HFF-Myc (cell line): ENCODE measurements at places on chromosomes 3 and 15.

GRCh38 chr15:79168922-79169456, 78.4 kb upstream of the RASGRF1 start:
- DNase-seq, result no peak

DNA sequence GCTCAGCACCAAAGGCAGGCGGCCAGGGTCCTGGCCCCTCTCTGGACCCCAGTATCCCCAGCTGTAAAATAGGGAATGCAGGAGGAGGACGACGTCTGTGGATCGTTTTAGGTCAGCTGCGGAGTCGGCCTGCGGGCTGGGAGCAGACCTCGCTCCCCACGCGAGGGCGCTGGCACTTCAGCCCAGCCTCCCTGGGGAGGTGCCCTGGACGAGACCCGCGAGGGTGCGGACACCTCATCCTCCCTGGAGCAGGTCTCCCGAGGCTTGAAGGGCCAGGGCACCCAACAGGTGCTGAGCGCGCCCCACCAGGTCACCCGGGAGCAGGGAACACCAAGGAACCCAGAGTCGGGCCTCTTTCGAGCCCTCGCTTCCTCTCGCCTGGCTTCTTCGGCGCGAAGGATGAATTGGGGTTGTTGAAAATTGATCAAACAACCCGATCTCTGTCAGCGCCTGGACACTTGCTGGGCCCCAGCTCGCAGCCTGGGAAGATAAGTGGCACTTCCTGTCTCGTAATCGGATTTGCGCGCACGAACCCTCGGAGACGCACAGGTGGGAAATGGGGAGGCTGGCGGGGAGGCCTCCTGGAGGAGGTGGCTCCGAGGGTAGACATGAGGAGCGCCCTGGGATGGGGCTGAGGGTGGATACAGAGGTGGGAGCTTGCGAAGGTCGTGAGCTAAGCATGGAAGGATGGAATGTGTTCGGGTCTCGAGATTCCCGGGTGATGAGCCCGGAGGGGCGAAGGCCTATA, 588 bp upstream of the VIPR1 start:
- DNase-seq, result no peak

DNA sequence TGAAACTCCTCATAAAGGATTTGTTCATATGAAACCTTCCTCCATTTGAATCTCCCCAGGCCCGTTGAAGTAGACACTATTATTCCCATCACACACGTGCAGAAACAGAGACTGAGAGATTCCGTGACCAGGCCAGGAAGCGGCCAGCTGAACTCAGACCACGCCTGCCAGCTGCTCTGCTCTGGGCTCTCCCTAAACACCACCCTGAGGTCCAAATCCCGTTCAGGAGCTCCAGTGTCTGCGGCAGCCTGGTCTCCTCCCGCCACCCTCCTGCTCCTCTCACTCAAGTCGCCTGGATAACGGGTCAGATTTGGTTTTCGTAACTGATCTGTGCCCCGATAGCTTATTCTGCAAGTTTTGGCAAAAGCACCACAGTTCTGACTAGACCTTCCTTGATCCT, 53.6 kb upstream of the SNRPA1 start:
- no peak for DNase-seq

DNA sequence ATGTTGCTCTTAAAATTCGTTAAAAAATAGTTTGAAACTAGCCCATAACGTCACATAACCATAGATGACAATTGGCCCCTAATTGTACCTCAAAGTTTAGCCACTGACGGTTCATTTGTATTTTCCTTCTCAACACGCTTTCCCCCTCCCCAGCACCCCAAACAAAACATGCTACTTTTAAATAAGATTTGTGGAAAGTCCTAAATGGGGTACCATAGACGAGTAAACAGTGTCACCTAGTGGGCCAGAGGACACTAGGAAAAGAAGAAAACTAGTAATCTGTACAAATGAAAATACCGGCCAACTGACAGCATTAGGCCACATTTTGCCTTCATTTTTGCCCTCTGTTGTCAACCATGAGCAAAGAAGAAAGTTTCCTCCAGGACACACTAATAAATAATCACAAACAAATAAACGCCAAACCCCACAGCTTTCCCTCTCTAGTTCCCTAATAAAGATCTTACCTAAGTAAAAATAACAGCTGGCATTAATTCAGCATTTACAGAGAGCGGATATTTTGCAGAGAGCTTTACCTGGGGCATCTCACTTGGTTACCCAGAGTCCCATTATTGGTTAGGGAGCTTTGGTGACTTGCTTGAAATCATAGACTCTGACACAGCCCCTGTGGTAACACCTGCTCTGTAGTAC, 175.1 kb upstream of the ATP11B start:
- DNase-seq, result no peak

GRCh38 chr3:188266562-188267274, 112.8 kb downstream of the LPP start:
- DNase-seq, result no peak

GRCh38 chr3:138881233-138881632, 46.5 kb upstream of the PIK3CB start:
- no peak for DNase-seq

GRCh38 chr3:4756855-4757574, 222.2 kb upstream of the BHLHE40 start:
- no peak for DNase-seq

GRCh38 chr15:31106495-31107300, 5.2 kb upstream of the TRPM1 start:
- DNase-seq, result no peak

GRCh38 chr3:63557912-63558311, 94.6 kb upstream of the SNTN start:
- no peak for DNase-seq

DNA sequence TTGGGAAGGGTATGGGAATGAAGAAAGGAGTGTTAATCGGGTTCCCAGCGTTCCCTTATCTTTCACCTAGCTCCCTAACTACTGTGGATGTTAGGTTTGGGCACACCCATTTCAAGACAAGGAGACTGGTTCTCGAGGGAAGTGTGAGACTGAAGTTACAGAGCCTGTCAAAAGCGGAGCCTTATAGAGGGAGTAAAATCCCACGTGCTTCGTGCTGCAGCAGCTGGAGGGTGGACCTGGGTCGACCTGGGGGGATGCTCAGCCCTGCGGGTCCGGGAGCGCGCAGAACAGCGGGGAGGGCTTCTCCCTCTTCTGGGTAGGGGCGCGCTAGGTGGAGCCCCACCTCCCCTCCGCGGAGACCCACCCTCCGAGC, 314 bp upstream of the TMED3 start:
- no peak for DNase-seq

DNA sequence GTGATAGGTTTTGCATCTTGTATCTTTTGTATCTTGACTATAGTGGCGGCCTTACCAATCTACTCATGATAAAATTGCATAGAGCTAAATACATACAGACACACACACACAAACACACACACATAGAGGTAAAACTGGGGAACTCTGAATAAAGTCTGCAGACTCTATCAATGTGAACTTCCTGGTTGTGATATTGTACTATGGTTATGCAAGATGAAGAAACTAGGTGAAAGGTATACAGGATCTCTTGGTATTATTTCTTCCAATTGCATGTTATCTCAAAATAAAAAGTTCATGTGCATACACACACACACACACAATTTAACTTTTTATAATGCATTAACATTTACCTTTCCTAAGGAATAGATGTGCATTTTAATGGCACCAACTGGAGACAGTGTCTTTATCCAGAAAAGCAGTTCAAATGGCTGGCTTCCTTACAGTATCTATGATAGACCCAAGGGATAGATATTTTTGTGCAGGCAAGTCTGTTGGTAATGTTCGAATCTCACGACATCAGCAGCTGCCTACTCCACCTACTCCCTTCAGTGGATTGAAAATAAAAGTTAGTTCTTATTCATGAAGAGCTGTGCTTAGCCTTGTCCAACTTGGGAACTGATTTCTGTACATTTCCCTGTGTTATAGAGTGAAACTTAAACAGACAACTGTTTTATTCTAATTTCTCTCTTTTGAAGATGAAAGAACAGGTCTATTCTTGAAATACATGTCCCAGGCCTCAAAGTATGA, 46.9 kb upstream of the SPRED1 start:
- no peak for DNase-seq

DNA sequence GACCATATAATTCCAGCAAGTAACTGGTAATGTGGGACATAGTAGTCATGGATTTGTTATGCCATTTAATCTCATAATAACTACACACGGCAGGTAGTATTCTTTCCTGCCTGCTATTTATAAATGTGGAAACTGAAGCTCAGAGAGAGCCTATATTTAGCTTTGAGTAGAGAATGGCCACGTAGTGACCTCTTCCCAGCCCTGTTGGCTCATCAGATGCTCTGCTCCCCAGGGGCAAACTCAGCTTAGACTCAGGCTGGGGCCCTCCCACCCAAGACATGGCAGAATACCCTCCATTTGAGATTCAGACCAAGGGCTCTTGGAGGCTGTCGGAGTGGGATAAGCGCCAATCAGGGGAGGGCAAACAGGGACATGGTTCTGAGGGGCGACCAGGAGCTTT, 17.3 kb upstream of the HDAC11 start:
- DNase-seq, result no peak
